ENCODE measurements at places on chromosomes 4 and X.

- peak; percentile 54 for DNase-seq
Observed at GRCh38 chr4:137075586-137075985, 456.7 kb downstream of the PCDH18 start.

DNA sequence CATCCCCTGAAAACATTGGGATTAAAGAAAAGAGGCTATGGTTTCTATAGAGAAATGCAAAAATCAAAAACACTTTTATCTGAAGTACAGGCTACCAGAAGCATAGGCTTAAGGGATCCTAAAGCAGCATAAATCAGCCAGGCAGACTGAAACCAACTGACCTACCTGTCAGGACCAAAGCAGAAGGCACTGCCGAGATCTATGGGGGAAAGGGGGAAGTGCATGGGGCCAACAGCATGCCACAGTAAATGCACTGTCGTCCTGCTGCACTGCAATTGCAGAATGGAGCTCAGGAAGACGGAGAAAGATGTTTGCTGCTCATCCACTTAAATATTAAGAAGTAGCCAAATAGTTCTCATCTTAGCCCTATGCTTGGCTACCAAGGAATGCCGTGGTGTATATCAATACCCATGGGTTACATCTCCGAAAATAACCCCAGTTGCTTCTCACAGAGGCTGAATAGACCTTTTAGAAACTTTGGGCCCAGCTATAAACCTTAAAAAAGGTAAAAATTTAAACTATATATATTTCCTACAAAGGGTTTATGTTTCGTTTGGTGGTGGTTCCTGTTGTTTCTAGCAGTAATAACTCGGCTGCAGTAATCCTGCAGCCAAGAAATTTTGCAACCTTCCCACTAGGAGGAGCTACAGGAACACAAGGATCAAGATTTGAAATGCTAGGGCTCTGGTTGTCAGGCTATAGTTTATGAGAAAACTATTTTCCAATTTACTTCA, 312.2 kb upstream of the DIAPH2 start:
- DNase-seq: peak; percentile 80

DNA sequence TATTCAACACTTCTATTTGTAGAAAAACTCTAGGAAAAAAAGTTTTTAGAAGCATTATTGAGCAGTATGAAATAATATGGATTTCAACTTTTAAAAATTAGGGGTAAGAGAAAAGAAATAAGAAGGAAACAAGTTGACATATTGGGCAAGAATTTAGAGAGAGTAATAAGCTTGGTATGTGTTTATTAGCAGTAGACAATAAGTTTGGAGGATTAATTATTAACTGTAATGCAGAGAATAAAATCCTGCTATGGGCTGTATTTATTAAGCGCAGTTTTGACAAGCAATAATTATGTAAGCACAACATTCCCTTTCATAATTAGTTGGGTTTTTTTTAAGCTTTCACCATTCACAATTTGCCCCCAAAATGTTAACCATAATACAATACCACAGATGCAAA, 162.7 kb upstream of the SLC7A11 start:
- no peak for DNase-seq

DNA sequence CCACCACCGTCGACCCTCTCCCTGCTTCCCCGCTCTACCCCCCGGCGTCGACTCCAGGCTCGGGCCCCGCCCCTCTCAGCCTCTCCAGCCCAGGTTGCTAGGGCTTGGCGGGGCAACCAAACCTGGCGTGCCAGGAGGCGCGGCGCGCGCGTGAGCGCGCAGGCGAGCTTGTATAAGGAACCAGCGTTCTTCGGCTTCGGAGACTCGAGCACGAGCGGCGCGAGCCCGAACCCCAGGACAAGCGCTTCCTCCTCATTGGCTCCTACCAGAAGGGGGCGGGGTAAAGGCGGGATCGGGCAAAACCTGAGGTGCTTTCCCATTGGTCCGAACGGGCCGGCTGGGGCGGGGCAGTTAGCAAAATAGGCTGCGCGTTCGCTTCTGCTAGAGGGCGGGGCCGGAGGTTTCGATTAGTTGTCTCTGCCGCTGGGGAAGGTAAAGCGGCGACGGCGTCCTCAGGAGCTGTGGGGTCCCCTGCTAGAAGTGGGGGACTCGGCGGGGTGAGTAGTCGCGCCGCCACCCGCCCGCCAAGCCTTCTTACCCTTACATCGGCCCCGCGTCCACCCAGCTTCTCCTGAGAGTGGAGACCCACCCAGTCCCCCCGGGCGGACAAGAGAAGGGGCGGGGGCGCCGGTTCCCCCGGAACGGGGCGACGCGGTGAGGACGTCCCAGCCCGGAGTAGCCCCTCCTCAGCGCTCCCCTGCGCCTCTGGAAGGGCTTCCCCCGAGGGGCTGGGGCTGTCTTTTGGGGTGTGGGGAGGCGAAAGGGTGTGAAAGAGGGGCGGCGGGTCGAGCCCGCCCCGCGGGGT, at the start of gene CDKL5:
Gene CDKL5, plus strand, starts transcription at position 410 of the 805 bp plus-strand sequence. CDS start 81,489 bp downstream, outside the sequence.
- peak; percentile 93 for DNase-seq

DNA sequence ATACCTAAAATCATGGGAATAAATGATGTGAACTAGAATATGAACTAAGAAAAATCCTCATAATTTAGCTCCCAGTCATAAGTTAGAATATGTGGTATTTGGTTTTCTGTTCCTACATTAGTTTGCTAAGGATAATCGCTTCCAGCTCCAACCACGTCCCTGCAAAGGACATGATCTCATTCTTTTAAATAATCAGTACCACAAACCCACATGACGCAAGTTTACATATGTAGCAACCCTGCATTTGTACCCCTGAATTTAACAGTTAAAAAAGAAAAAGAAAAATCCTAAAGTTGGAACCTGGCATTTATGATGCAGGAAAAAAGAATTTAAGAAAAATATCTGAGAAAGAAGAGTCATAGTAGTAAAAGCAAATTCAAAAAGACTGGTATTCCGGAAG, 13.3 kb downstream of the UBA6 start:
- DNase-seq: peak; percentile 35

- no peak for DNase-seq
Observed at GRCh38 chr4:152301381-152301780, 234.5 kb downstream of the FBXW7 start.

Data from fibroblast of the aortic adventitia (primary cell).